PC-3 (cell line): ENCODE measurements at places on chromosomes 3 and 15.
A peak's percentile ranks its signal among the peaks of the same experiment; 100 is the strongest.

- no peak overlapping the region for H3K4me3 ChIP-seq
- no peaks in the 10 kb centered on the region; the same call in 1 of the 2 replicates for H3K36me3 ChIP-seq
- peak; percentile 48 for DNase-seq
- H3K27me3 ChIP-seq: no peaks in the 10 kb centered on the region
- H3K27ac ChIP-seq: 0 out of 2 replicates have a peak overlapping the region, but pooled peaks have one; percentile 4
Observed at GRCh38 chr3:21697707-21698106, 53.3 kb downstream of the ZNF385D start.

DNA sequence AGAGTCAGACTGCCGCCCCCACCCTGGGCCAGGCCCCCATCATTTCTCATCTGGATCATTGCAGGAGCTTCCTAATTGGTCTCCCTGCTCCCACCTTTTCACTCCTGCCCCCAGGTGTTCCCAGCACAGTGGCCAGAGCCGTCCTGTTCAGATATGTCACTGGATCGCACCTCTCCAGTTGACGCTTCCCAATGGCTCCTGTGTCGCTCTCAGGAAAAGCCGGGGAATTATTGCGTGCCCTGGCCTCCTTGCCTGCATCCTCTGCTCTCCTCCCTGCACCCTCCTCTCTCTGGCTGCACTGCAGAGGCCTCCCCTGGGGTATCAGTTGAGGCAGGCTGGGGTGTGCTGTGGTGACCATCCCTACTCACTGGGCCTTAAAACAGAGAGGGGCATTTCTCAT, 25.5 kb upstream of the CYP11A1 start:
- H3K36me3 ChIP-seq: no peaks in the 10 kb centered on the region
- peaks cover 32% of the 10 kb centered on the region for H3K4me1 ChIP-seq
- no peaks in the 10 kb centered on the region for H3K27me3 ChIP-seq
- DNase-seq: no peak
- no peak overlapping the region for H3K4me3 ChIP-seq
- H3K27ac ChIP-seq: no peak overlapping the region

DNA sequence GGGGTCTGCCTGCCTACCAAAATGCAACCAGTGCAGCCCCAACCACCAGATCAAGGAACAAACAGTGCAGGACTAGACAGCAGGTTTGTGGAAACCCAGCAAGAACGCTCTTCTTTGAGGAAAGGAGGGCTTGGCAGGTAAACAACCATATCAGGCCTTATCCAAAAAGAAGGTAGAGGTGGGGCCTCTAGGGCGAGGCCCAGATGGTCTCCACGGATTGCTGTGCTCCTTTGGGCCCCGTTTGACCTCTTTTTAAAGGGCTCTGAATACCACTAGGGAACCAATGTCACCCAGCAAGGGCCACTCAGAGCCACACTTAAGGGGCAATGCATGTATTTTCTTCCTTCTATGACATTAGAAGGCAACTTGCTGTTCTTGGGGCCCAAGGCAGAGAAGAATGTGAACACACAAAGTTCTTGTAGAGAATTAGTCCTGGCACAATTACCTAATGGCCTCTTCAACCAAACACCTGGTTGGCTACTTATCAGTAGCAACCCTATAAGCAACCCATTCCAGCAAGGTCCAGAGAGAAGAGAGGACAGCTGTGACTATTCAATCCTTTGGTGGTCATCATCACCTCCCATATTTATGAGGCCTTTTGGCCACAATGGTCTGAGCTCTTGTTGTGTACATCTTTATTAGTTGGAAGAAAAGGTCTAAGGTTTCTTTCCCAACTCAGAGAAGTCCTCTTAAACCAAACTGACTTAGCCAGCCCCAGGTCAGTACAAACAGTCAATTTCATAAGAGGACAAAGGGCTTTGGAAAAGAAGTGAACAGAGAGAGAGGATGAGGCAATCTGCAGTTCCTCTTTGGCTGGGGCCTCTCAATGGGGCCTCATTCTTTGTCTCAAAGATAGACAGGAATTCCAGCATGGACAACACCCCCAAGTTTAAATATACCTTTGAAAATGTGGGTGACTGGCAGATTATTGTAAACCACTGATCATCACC, 36.0 kb downstream of the FOXP1 start:
- H3K36me3 ChIP-seq: no peaks in the 10 kb centered on the region
- H3K4me3 ChIP-seq: no peak overlapping the region
- H3K27me3 ChIP-seq: no peaks in the 10 kb centered on the region
- no peak overlapping the region for H3K27ac ChIP-seq
- peaks cover 17% of the 10 kb centered on the region for H3K4me1 ChIP-seq

GRCh38 chr3:38117163-38117716, 19.7 kb downstream of the ACAA1 start:
- peaks cover 20% of the 10 kb centered on the region for H3K36me3 ChIP-seq
- peaks cover 6% of the 10 kb centered on the region; the same call in 1 of the 2 replicates for H3K4me1 ChIP-seq
- no peak overlapping the region for H3K27ac ChIP-seq
- no peak overlapping the region for H3K4me3 ChIP-seq
- H3K27me3 ChIP-seq: no peaks in the 10 kb centered on the region

GRCh38 chr3:51874889-51875288, 512 bp downstream of the IQCF5 start:
- no peaks in the 10 kb centered on the region for H3K36me3 ChIP-seq
- H3K27ac ChIP-seq: no peak overlapping the region
- no peak overlapping the region for H3K4me3 ChIP-seq
- H3K4me1 ChIP-seq: peaks cover 7% of the 10 kb centered on the region; the same call in 1 of the 2 replicates

DNA sequence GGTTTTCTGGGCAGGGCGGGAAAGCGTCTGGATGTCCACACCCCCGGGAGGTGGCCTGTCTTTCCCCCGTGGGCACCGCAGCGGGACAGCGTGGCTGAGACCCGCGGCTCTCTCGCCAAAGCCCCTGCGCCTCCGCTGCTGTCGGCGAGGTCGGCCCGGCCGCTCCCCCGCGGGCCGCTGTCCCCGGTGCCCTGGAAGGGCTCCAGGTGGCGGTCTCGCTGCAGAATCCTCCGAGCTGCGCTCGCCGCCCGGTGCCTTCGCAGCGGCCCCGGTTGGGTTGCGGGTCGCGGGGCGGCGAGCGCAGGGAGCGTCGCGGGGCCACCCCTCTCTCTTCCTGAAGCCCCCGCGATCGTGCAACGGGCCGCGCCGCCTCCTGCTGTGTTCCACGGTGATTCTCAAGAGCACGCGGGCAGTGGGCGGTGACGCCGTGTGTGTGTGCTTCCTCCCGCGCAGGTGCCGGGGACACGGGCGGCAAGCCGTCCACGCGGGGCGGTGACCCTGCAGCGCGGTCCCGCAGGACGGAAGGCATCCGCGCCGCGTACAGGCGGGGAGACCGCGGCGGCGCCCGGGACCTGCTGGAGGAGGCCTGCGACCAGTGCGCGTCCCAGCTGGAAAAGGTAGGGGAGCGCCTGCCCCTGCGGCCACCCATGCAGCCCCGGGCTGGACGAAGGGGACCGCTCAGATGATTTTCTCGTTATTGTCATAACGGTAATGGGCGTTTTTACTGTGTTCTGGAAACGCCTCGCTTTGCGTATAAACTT, 54.4 kb downstream of the LRRK1 start:
- no peak overlapping the region for H3K4me3 ChIP-seq
- H3K4me1 ChIP-seq: peaks cover 3% of the 10 kb centered on the region
- DNase-seq: no peak
- no peaks in the 10 kb centered on the region for H3K27me3 ChIP-seq

GRCh38 chr3:188940573-188940932, 231.2 kb upstream of the TPRG1 start:
- no peak for DNase-seq
- H3K4me3 ChIP-seq: no peak overlapping the region
- H3K36me3 ChIP-seq: no peaks in the 10 kb centered on the region
- H3K4me1 ChIP-seq: no peaks in the 10 kb centered on the region
- H3K27ac ChIP-seq: no peak overlapping the region

DNA sequence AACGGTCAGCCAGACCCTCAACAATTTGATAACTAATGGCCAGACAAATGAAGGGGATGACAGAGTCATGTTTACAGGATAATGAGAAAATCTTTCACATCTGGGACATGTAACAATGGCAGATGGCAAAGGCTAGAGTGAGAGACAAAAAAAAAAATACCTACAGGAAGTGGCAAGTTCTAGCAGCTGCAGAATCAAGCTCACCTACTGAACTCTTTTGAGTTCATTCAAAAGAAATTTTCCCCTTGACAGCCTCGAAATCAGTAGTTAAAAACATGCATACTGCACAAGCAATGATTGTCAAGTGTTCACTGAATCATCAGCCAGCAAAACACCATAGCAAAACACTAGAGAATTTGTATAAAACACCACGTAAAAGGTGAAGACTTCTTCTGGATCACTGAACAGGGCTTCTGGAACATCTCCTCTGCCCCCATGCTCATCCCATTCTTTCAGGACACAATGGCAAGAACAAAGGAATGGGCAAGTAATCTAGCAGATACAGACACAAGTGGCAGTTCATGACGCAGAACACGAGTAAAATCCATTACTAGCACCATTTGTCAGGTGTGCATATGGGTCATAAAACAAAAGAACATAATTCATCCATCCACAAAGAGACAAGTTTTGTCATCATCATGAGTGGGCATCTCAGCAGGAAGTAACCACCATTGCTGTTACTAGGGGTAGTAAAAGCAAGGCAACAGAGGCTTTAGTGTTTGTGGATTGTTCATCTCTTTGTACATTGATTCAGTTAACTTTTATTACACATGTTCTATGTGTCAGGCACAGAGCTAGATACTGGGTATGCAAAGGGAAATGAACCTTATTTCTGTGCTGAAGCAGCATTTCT, 13.8 kb upstream of the KCNMB2 start:
- peaks cover 40% of the 10 kb centered on the region for H3K27me3 ChIP-seq
- DNase-seq: no peak
- no peaks in the 10 kb centered on the region for H3K36me3 ChIP-seq

DNA sequence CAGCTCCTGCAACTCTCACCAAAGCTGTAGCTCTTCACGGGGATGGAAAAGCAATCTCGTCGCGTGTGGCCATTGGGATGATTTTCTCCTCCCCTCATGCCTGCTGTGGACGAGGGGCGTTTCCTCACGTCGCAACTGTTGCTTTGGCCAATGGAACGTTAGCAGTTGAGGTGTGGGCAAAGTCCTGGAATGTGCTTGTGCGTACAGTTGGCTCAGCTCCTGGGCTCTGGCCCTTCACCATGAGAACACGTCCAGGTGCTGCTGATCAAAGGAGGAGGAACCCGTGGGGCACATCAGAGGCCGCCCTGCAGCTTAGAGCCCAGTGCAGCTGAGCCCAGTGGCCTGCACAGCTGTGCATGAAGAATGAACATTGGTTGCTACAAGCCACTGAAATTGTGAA, 186.1 kb downstream of the TJP1 start:
- DNase-seq: no peak
- H3K4me1 ChIP-seq: peaks cover 7% of the 10 kb centered on the region; the same call in 1 of the 2 replicates
- peaks cover 17% of the 10 kb centered on the region for H3K27me3 ChIP-seq

DNA sequence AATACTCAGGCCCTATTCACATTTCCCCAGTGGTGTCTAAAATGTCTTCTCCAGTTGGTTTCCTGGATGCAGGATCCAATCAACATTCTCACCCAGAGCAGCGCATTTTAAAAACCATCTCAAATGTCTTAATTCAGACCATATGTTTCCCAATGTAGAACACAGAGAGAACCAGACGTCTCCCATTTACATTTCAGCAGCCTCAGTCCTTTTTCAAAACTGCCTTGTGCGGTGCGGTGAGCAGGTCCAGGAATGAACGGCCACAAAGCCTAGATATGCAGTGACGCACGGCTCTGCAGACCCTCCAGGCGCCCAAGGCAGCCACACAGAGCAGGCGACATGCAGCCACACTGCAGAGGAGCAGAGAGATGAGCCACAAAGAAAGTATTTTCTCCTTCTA, 66.1 kb upstream of the MEX3B start:
- H3K27me3 ChIP-seq: no peaks in the 10 kb centered on the region
- H3K36me3 ChIP-seq: no peaks in the 10 kb centered on the region
- H3K4me1 ChIP-seq: no peaks in the 10 kb centered on the region
- H3K4me3 ChIP-seq: no peak overlapping the region

- H3K36me3 ChIP-seq: peaks cover 23% of the 10 kb centered on the region
- no peak overlapping the region for H3K27ac ChIP-seq
- H3K4me1 ChIP-seq: peaks cover 8% of the 10 kb centered on the region; the same call in 1 of the 2 replicates
- DNase-seq: no peak
Observed at GRCh38 chr3:129276385-129276784, 2.3 kb upstream of the HMCES start.

GRCh38 chr3:167843481-167843880, 108.0 kb downstream of the SERPINI1 start:
- peaks cover 6% of the 10 kb centered on the region; the same call in 1 of the 2 replicates for H3K4me1 ChIP-seq
- no peaks in the 10 kb centered on the region for H3K36me3 ChIP-seq
- no peaks in the 10 kb centered on the region for H3K27me3 ChIP-seq
- DNase-seq: no peak
- H3K27ac ChIP-seq: no peak overlapping the region
- H3K4me3 ChIP-seq: no peak overlapping the region

GRCh38 chr15:42138968-42139386, 17.5 kb downstream of the PLA2G4F start:
- H3K27ac ChIP-seq: no peak overlapping the region
- H3K4me1 ChIP-seq: peaks cover 17% of the 10 kb centered on the region
- H3K36me3 ChIP-seq: no peaks in the 10 kb centered on the region
- H3K27me3 ChIP-seq: no peaks in the 10 kb centered on the region

- DNase-seq: no peak
- H3K27me3 ChIP-seq: no peaks in the 10 kb centered on the region
- no peaks in the 10 kb centered on the region for H3K36me3 ChIP-seq
Observed at GRCh38 chr15:96031426-96032110, 298.9 kb upstream of the NR2F2 start.

DNA sequence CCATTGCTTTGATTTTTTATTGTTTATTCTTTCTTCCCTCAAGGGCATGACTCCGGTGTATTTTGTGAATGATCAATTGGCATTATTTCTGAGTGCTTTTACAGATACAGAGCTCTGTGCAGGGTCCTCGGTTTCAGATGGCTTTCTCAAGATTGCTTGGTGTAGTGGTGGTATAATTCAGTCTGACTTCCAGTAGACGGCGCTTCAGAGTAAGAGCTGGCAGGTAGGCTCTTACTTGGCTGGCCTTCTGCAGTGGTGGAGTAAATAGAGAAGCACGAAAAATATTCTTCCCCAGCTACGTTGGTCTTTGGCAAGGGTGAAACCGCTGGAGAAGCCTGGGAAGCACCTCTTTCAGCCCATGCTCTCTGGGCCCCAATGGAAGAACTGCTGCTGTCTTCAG, 723.0 kb upstream of the BCHE start:
- H3K4me1 ChIP-seq: no peaks in the 10 kb centered on the region
- no peak overlapping the region for H3K27ac ChIP-seq
- H3K27me3 ChIP-seq: no peaks in the 10 kb centered on the region
- no peak for DNase-seq
